HuH-7.5 (cell line): ENCODE measurements at places on chromosomes 4 and X.

GRCh38 chr4:105520819-105521790 is 31.3 kb upstream of the ARHGEF38 start:
- DNase-seq = peak; percentile 36

DNA sequence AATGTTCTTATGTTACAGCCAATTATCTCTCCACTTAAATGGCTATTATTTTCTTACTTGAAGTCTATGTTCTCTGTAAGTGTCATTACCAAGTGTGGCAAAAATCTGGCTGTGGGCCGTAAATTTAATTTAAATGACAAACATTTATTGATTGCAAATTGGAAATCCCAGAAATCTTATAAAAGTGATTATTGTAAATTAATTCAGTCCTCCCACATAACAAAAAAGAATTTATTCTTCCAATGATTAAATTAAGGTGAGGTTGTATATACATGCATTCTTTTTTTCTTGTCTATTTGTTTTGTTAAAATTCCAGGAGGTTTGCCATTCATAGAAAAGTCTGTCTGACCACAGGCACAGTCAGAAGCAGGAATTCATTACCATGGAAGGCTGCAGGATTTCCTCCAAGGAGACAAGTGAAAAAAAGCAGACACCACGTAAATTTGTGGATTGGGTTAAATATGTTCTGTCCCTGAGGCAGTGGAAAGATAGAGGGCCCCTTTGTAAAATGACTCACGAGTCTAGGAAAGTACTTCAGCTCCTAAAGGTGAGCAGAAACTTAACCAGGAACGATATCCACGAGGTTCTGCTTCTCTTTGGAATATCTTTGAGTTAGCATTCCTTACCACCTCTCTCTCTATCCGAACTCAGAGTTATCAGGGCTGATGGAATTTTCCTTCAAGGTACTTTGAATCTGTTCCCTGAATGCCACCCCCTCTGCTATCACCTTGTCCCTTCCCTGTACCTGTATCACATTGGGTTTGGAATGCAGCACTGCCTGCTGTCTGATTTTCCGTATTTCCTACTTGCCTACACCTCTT is 10.7 kb downstream of the PPARGC1A start:
- no peak for DNase-seq

DNA sequence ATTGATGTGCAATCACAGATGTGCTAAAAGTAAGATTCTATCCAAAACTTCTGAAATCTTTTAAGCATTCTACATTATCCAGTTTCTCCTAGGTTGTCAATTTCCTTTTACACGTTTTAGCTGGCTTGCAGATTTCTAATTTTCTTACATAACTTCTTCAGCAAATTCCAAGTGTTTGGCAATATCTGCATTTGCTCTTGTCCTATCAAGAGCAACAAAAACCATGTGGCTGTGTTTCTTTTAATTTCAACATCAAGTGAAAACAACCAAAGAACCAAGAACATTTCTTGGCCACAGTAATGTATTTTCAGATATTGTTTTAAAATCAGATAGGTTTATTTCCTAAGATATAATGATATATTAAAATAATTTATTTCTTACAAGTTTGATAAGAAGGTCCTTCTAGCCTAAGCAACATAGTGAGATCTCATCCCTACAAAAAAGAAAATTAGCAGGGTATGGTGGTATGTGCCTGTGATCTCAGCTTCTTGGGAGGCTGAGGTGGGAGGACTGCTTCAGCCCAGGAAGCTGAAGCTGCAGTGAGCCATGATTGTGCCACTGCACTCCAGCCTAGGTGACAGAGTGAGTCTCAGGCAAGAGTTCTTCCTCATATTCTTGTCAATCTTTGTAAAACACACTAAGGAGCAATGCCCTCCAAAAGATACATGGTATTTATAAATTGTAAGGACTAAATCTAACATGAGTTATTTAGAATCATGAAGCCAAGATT is 131.4 kb upstream of the NAP1L5 start:
- no peak for DNase-seq

GRCh38 chr4:186765138-186765537 is 41.5 kb upstream of the FAT1 start:
- no peak for DNase-seq

GRCh38 chr4:138241281-138242075 is 671 bp downstream of the SLC7A11 start:
- DNase-seq = no peak

DNA sequence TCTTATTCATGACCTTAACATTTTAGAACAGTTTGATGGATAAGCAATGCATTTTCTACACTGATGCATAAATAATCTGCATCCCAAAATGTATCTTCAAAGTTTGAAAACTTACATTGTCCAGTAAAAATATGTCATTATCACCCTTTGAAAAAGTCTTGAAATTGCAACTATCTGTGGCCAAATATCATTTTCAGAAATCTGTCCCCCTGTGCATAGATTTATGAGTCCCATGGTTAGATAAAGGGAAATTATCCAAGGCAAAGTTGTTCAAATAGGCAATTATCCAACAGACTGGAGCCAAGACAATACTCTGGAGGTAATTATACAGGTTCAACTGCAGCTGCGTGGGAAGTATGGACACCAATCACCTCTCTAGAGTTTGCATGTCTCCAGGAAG is 182.5 kb upstream of the INTU start:
- no peak for DNase-seq

DNA sequence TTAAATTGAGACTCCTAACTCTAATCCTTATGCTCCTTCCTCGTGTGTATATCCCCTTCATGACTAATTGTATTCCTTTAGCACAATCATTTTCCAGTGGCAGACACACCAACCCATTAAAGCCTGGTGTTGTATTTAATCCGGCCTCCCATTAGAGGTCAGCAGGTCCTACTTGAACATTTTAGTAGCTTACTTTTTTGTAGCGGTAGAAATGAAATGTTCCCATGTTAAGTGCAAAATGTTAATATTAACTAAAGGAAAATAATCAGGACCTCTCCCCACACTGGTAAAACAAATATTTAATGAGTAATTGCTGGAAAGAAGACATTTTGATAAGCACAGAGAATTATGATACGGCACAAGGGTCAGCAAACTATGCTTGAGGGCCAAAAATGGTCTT is 3.4 kb downstream of the RAB33B start:
- DNase-seq = no peak

DNA sequence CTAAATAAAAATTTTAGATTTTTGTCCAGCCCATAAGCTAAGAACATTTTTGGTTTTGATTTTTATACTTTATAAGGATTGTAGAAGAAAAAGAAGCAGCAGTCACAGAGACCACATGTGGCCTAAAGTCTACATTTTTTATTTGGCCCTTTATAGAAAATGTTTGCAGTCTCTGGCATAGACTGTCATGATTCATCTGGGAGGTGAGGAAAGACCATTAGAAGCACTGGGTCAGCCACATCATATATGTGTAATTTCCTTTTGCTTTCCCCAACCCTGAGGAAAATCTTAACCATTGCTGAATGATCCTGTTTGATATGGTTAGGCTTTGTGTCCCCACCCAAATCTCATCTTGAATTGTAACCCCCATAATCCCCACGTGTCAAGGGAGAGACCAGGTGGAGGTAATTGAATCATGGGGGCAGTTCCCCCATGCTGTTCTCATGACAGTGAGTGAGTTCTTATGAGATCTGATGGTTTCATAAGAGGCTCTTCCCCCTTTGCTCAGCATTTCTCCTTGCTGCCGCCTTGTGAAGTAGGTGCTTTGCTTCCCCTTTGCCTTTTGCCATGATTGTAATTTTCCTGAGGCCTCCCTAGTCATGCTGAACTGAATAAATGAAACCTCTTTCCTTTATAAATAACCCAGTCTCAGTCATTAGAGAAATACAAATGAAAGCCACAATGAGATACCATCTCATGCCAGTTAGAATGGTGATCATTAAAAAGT is 12.1 kb upstream of the COPS4 start:
- DNase-seq = no peak

GRCh38 chrX:138788771-138789170 is 77.3 kb upstream of the FGF13 start:
- DNase-seq = no peak

GRCh38 chr4:61924131-61924530 is 724.0 kb downstream of the ADGRL3 start:
- no peak for DNase-seq

GRCh38 chr4:41125558-41126311 is 88.6 kb downstream of the APBB2 start:
- no peak for DNase-seq

- no peak for DNase-seq
Observed at GRCh38 chrX:34146906-34147305, 14.8 kb upstream of the FAM47A start.

DNA sequence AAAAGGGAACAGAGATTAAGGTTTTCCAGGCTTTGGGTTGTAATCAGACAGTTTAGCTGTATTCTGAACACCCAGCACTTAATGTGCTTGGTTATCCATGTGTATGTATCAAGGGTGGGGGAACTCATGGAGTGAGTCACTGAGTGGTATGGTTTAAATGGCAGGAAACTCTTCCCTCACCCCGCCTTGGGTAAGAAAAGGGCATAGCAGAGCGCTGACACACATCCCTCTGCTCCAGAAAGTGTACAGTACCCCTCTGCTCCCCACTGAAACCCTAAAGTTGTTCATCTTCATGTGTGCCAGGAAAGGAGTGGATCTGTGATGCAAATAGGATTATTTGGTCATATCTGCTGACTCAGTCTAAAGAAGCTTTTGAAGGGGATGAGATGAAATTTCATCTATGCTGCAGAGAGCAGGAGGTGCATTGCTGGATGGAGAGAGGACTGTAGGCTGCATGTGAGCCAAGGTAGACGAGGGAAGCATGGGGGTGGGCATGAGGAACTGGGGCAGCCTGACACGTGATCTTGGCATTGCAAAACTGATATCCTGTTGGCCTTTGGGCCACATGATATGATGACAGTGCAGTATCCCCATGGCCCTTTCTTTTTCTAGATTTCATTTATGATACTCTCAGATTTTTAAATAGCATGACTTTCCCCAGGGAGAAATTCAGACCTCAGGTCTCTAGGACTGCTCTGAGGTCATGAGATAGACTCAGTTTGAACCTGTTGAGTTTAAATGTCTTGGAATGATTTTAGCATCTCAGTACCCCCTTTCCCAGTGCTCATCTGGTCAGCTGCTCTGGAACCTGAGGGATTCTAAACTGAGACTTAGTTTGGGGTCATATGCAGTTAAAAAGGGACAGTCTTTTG is 84.8 kb downstream of the TMEM164 start:
- no peak for DNase-seq

GRCh38 chr4:166144607-166145006 is 271.6 kb downstream of the TLL1 start:
- DNase-seq = no peak

GRCh38 chr4:139922406-139923024 is 231.5 kb downstream of the MAML3 start:
- no peak for DNase-seq

DNA sequence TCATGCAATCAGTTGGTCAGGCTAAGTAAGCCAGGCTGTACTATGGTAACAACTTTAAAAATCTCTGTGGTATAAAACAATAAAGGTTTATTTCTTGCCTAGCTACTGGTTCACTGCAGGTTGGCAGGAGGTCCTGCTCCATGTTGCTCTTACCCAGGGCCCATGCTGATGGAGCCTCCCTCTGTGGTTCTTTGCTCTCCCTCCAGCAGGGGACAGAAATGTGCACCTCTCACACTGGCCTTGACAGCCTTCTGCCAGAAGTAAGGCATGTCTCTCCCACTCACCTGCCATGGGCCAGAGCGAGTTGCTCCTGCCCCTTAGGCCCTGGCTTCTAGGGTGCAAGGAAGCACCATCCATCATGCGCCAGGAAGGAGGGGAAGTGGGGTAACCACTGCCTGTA is 31.1 kb downstream of the CLDN22 start:
- no peak for DNase-seq

GRCh38 chrX:31178064-31178768 is 106.4 kb upstream of the FTHL17 start:
- no peak for DNase-seq

GRCh38 chr4:186307916-186308315 is 41.9 kb downstream of the F11 start:
- no peak for DNase-seq

DNA sequence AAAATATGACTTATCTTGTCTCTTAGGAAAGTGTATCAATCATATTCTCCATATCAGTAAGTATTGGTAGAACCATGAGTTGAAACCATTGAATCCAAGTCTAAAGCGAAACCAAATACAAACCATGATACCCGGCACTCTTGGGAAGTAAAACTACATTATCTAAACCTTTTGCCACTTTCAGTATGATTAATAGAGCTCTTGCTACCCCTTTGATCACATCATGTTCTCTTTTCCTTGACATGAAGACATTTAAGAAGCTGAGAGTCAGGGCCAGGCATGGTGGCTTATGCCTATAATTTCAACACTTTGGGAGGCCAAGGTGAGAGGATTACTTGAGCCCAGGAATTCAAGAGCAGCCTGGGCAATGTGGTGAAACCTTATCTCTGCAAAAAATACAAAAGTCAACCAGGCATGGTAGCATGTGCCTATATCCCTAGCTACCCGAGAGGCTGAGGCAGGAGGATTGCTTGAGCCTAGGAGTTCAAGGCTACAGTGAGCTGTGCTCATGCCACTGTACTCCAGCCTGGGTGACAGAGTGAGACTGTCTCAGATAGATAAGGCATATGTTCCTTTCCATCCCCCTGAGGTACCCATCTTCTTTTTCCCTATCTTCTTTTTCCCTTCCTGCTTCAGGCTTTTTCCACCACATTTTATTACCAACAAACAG is 45.4 kb downstream of the CEP135 start:
- no peak for DNase-seq

DNA sequence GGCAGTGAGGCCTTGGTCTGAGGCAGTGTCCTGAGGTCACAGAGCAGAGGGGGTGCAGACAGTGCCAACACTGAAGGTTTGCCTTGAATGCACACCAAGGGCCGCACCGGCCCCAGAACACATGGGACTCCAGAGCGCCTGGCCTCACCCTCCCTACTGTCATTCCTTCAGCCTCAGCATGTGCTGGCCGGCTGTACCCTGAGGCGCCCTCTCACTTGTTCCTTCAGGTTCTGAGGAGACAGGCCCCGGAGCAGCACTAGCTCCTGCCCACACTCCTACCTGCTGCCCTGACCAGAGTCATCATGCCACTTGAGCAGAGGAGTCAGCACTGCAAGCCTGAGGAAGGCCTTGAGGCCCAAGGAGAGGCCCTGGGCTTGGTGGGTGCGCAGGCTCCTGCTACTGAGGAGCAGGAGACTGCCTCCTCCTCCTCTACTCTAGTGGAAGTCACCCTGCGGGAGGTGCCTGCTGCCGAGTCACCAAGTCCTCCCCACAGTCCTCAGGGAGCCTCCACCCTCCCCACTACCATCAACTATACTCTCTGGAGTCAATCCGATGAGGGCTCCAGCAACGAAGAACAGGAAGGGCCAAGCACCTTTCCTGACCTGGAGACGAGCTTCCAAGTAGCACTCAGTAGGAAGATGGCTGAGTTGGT is 2.4 kb downstream of the MAGEA12 start:
- no peak for DNase-seq

DNA sequence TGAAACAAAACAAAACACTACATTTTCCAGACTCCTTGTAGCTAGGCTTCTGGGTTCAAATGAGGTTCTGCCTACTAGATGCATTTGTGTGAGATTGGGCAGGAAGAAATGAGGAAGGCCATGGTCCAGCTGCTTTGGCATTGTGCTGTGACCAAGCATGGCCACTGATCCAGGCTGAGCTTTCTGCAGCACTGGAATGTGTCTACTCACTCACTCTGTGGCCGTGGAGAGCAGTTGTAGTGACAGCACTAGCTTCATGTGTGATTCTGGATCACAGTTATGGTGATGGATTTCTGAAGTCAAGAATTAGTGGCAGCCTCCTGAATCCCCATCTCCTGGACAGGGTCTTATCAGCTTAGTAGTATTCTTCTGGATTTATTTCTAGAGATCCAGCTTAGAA is 358.9 kb downstream of the GPAT3 start:
- DNase-seq = no peak
